ENCODE measurements at places on chromosomes 7 and 10. TPM values are rescaled to one million over a fixed set of nuclear protein-coding genes. Genes with fewer than 3 reads are reported as not detected.

DNA sequence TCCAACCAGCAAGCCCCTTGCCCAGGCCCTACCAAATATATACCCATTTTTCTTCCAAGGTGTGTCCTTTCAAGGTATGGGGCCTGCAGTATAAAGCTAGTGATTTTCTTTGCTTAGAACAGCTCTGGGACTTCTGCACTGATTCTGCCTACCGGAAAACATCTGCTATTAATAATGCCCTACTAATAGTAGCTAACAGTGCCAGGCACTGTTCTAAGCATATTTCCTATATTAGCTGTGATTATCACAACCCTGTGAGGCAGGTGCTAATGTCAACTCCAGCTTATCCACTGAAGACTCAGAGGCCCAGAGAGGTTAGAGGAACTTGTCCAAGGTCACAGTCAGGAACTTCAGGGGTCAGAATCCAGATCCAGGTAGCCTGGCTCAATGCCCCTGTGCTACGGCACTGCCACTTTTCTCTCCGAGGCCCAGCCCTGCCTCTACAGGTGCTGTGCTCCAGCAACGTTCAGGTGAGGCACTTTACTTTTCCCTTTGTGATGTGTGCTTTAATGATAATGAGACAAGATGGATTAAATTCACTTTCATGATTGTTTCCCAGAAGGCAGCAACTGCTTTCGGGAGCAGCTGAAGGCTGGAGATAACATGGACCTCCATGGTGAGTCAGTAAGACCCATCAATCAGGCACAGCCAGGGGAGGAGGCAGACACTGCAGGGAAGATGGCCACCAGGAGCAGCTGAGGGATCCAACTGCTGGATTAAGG is 26.7 kb downstream of the TAS2R41 start:
- H3K4me3 ChIP-seq: no peak overlapping the region
- no peak overlapping the region for H3K27ac ChIP-seq
- no peaks in the 10 kb centered on the region for H3K36me3 ChIP-seq
- H3K4me1 ChIP-seq: no peaks in the 10 kb centered on the region
- DNase-seq: no peak
- H3K27me3 ChIP-seq: no peaks in the 10 kb centered on the region

DNA sequence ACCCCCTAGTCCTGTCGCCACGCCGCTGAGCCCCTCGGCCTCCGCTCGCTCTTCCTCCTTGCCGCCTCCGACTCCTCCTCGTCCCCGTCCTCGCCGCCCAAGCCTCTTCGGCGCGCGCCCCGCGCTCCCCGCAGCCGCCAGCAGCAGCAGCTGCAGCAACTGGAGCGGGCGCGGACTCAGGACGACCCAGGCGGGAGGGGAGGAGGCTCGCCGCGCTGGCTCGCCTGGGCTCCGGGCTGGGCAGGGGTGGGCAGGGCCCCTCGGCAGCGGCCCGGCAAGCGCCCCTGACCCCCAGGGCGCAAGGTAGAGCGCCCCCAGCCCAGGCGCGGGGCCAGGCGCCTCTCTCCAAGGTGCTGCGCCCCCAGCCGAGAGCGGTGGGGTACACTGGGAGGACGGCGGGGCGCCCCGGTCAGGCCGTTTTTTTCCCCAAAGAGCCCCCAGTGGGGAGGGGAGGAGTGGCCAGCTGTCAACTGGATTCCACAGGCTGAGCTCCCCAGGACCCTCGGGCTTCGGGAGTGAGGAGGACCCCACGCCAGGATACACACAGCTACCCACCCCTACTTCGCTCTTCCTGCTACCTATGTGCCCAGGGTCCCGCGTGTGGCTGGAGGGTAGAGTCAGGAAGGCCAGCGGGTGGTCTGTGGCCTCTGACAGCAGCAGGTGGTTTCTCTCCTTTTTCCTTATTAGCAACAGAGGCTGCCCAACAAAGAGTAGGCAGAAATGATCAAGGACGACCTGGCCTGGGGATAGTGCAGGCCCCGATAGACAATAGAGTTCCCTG is 903 bp upstream of the KCNMA1 start:
- H3K36me3 ChIP-seq: no peaks in the 10 kb centered on the region
- peak overlapping the region; percentile 39 for H3K4me3 ChIP-seq

- H3K4me1 ChIP-seq: peaks cover 4% of the 10 kb centered on the region
- no peak overlapping the region for H3K4me3 ChIP-seq
- peak; percentile 8 for DNase-seq
- H3K36me3 ChIP-seq: no peaks in the 10 kb centered on the region
- no peak overlapping the region for H3K27ac ChIP-seq
These were observed 29.9 kb downstream of the POLL start for GRCh38 chr10:101558204-101558603.

DNA sequence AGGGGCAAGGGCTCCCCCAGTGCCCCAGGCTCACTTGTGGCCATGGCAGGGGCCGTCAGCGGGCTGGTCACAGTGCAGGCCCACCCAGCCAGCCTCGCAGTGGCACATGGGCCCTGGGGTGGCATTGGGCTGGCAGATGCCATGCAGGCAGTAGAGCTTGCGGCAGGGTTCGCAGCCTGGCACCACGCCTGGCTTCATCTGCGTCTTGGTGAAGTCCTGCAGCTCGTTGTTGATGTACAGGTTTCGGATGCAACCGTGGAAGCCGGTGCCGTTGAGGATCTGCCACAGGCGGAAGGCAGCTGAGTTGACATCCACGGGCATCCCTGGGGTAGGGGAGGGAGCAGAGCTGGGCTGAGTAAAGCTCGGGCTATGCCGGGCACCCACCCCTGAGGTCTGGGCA is 170.6 kb downstream of the LCOR start:
- no peak overlapping the region for H3K4me3 ChIP-seq
- DNase-seq: no peak
- no peaks in the 10 kb centered on the region for H3K36me3 ChIP-seq
- no peaks in the 10 kb centered on the region for H3K4me1 ChIP-seq
- no peaks in the 10 kb centered on the region for H3K27me3 ChIP-seq

GRCh38 chr7:124840435-124840834 is 74.8 kb upstream of the GPR37 start:
- no peaks in the 10 kb centered on the region for H3K4me1 ChIP-seq
- DNase-seq: no peak
- H3K4me3 ChIP-seq: no peak overlapping the region
- H3K27ac ChIP-seq: no peak overlapping the region
- no peaks in the 10 kb centered on the region for H3K36me3 ChIP-seq

The HOXA3 gene
- 0.93 TPM for total RNA-seq

The MKI67 gene
- 7.2 TPM for total RNA-seq

DNA sequence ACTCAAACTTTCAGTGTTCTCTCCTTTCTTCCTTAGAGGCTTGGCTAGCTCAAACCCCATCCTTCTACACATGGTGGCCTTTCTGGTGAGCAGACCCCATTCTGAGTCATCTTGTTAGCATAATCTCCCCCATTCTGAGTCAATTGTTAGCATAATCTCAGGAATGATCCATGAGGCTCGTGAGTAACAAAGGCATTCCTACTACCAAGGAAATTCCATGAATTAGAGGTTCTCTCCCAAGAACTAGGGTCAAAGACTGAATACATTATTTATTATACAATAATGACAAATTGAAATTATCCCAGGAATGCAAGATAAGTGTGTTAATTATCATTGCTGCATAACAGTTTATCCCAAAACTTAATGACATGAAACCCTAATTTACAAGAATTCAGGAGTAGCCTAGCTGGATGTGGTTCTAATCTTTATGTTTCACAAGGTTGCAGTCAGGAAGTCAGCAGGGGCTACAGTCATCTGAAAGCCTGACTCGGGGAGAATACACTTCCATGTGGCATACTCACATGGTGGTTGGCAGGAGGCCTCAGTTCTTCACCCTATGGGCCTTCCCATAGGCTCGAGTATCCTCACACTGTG is 100.2 kb downstream of the MMRN2 start:
- no peaks in the 10 kb centered on the region for H3K36me3 ChIP-seq
- H3K4me3 ChIP-seq: no peak overlapping the region
- H3K27me3 ChIP-seq: no peaks in the 10 kb centered on the region

The NME8 gene
- total RNA-seq: 1.7 TPM

The EGR2 gene
- total RNA-seq: 6.8 TPM

GRCh38 chr7:117675497-117676435 is 195.9 kb downstream of the CFTR start:
- H3K27me3 ChIP-seq: no peaks in the 10 kb centered on the region
- H3K36me3 ChIP-seq: no peaks in the 10 kb centered on the region
- H3K4me3 ChIP-seq: no peak overlapping the region
- peaks cover 19% of the 10 kb centered on the region for H3K4me1 ChIP-seq

The IL15RA gene
- 21.9 TPM for total RNA-seq

DNA sequence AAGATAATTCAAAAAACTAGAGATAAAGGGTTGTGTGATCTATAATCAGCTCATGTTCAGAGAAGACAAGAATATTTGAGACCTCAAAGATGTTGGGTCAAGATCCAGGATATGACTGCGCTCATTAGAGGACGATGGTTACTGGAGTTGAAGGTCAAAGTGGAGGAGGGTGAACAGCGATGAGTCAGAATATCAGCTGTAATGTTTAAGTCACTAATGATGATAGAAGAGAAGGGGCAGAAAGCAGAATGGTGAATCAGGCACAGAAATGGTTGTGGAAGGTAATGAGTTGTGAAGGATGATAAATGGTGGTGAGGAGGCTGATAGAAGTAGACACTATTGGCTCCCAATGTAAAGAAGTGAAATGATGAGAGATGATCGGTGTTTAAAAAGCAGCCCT is 540.3 kb downstream of the INHBA start:
- H3K27ac ChIP-seq: no peak overlapping the region
- no peaks in the 10 kb centered on the region for H3K36me3 ChIP-seq
- H3K27me3 ChIP-seq: no peaks in the 10 kb centered on the region
- no peak for DNase-seq
- H3K4me3 ChIP-seq: no peak overlapping the region
- no peaks in the 10 kb centered on the region for H3K4me1 ChIP-seq

The LIPF gene
- total RNA-seq: 2.3 TPM

GRCh38 chr10:74079028-74079935 is 71.3 kb downstream of the AP3M1 start:
- H3K27me3 ChIP-seq: no peaks in the 10 kb centered on the region
- H3K36me3 ChIP-seq: no peaks in the 10 kb centered on the region
- DNase-seq: no peak
- no peaks in the 10 kb centered on the region for H3K4me1 ChIP-seq
- no peak overlapping the region for H3K27ac ChIP-seq

DNA sequence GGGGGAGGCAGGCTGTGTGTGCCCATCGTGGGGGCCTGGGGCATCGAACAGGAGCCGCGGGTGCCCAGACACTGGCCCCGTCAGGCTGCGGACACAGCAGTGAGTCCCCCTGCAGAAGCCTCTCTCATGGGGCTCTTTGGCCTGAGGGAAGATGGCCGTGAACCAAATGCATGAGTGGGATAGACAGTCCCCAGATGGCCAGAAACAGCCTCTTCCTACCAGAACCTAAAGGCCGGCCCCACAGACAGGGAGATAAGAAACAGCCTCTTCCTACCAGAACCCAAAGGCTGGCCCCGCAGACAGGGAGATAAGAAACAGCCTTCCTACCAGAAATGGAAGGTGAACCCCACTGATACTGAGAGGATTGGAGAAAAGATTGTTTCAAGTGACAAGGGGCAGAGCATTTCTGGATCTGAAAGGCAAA is 16.6 kb downstream of the IDI2 start:
- H3K4me3 ChIP-seq: no peak overlapping the region
- no peak for DNase-seq

GRCh38 chr10:122056431-122057094 is 67.6 kb downstream of the TACC2 start:
- H3K27ac ChIP-seq: no peak overlapping the region
- H3K4me3 ChIP-seq: no peak overlapping the region
- no peak for DNase-seq
- peaks cover 4% of the 10 kb centered on the region for H3K4me1 ChIP-seq
- H3K36me3 ChIP-seq: no peaks in the 10 kb centered on the region

The ZNF503 gene
- 8.0 TPM for total RNA-seq

- peaks cover 35% of the 10 kb centered on the region for H3K4me1 ChIP-seq
- H3K27me3 ChIP-seq: no peaks in the 10 kb centered on the region
- H3K27ac ChIP-seq: peak overlapping the region; percentile 67
- DNase-seq: no peak
- no peaks in the 10 kb centered on the region for H3K36me3 ChIP-seq
These were observed 1.5 kb downstream of the FAM13C start for GRCh38 chr10:59360605-59361405.

- no peaks in the 10 kb centered on the region for H3K36me3 ChIP-seq
- DNase-seq: no peak
- H3K4me3 ChIP-seq: no peak overlapping the region
- no peak overlapping the region for H3K27ac ChIP-seq
- H3K27me3 ChIP-seq: no peaks in the 10 kb centered on the region
These were observed 168.8 kb upstream of the RHOBTB1 start for GRCh38 chr10:61112771-61113170.

GRCh38 chr7:70700941-70701425 is 431.0 kb upstream of the GALNT17 start:
- H3K4me1 ChIP-seq: no peaks in the 10 kb centered on the region
- DNase-seq: no peak
- no peak overlapping the region for H3K4me3 ChIP-seq

DNA sequence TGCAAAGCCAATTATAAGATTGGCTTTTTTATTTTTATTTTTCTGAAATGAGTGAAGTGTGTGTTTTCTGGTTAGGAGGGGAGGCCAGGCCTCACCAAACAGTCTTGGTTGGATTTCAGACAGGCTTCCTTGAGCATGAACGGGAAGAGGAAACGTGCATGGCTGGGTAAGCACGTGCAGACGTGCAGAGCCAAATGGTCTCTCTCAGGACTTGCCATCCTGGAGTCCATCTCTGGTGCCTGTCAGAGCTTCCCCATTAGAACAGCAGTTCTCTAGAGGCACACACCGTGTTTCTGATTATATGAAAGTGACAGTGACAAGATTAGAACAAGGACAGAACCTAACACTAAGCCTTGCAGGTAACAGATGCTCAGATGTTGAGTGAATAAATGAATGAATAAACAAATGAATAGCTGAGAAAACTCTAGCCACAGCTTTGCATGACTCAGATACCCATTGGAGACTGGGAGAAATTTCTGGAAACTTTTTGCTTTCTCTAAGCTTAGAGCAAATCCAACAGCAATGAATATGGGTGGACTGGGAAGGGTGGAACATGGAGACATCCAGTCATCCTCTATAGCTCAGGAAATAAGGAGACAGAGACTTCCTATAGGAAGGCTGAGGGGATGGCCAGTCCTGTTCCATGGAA is 11.8 kb upstream of the CALD1 start:
- H3K36me3 ChIP-seq: no peaks in the 10 kb centered on the region
- no peak overlapping the region for H3K4me3 ChIP-seq
- H3K4me1 ChIP-seq: no peaks in the 10 kb centered on the region
- DNase-seq: no peak
- peak overlapping the region; percentile 32 for H3K27ac ChIP-seq

DNA sequence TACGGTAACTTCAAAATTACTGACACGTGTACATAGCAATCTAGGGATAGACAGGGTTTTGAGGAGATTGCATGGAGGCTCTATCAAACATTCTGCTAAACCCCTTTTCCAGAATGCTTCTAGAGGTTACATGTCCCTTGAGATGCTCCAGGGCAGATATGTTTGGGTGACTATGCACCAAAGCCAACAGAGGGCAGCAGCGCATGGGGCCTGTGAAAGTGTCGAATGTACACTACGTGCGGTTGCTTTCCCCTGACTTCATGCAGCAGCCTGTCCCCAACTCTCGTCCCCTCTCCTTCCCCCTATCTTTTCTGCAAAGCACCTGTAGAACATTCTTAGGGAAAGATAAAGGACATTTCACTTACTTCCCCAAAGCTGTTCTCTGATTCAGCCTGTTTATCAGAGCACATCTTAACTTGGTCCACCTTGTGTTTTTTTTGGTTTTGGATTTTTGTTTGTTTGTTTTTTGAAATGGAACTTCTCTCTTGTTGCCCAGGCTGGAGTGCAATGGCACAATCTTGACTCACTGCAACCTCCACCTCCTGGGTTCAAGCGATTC is 90.2 kb downstream of the UBE3C start:
- no peak overlapping the region for H3K4me3 ChIP-seq
- peak; percentile 43 for DNase-seq
- H3K36me3 ChIP-seq: no peaks in the 10 kb centered on the region
- no peak overlapping the region for H3K27ac ChIP-seq

The CREB5 gene
- total RNA-seq: 2.9 TPM

Measured in testis (tissue), 5 donors.